ENCODE measurements at places on chromosomes 4 and X.

GRCh38 chr4:123821861-123822260 is 425.3 kb downstream of the SPRY1 start:
- DNase-seq = no peak

DNA sequence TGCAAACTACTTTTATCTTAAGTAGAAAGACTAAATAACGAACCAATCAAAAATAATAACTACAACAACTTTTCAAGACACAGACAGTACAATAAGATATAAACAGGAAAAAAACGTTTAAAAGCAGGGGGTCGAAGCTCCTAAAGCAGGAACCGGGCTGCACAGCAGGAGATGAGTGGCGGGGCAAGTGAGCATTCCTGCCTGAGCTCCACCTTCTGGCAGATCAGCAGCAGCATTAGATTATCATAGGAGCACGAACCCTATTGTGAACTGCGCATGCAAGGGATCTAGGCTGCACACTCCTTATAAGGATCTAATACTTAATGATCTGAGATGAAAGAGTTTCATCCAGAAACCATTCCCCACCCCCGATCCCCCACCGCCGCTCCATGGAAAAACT is 146.2 kb downstream of the TEX11 start:
- no peak for DNase-seq

- DNase-seq = peak; percentile 83
Measured at GRCh38 chrX:93673056-93673868, at the start of gene NAP1L3. Gene NAP1L3 (minus strand): TSS chrX:93673578. CDS start chrX:93673304, 274 bp downstream.

- DNase-seq = peak; percentile 61
Measured at GRCh38 chrX:7996414-7996813, 69.2 kb upstream of the PNPLA4 start.

- DNase-seq = no peak
Measured at GRCh38 chrX:13411496-13412207, 91.8 kb upstream of the ATXN3L start.

GRCh38 chr4:114302472-114302871 is 296.1 kb upstream of the UGT8 start:
- DNase-seq = no peak

DNA sequence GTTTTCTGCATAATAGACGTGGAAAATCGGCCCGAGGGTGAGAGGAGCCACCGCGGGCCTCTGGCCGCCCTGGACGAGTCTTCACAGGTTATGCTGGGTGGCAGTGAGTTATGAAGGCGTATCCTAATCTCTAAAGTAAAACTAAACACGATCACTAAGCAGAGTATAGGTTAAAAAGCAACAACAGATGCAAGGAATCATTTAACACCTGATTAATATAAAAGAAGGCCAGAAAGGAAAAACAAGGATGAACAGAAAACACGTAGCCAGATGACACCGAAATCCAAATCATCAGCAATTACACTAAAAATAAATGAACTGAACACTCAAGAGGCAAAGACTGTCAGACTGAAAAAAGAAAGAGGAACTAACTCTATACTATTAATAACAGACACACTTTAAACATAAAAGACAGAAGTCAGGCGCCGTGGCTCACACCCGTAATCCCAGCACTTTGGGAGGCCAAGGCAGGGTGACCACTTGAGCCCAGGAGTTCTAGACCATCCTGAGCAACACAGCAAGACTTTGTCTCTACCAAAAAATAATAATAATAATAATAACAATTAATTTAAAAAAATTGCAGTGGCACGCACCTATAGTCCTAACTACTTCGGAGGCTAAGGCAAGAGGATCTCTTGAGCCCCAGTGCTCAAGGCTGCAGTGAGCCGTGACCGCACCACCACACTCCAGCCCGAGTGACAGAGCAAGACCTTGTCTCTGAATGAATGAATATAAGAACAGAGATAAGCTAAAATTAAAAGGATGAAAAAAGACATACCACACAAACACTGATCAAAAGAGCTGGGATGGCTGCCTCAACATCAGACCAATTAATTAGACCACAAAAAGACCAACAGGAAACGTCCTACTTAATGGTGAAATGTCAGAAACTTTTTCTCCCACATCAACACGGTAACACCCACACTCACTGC is 30.0 kb downstream of the CTBP1 start:
- peak; percentile 65 for DNase-seq

DNA sequence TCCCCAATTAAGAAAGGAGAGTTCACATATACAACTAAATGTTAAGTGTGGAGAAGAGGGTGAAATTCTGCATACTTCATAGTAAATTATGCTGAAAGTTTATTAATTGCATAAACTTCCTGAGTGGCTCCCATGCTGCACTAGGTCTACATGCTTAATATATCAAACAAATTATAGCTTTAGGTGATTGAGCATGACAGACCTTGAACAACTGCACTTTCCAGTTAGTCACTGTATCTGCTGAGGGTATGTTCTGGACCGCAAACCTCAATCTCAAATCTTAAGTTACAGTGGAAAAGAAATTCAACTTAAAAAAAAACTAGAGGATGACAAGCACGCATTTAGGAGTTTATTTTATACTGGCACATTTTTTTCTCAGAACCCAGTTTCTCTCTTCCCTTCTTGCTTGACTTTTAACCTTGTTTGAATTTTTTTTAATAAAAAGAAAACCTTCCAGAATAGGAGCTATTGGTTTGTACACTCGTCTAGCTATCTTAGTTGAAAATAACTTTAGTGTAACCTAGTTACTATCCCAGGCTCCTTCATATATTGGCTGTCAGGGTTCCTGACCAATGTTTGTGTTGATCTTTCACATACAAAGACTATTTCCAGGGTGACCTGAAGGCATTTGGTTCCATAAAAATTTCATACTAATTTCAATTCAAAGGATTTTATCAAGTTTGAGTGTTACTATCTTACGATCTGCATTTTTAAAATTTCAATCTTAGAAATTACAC is 10.2 kb upstream of the FAM120C start:
- no peak for DNase-seq

DNA sequence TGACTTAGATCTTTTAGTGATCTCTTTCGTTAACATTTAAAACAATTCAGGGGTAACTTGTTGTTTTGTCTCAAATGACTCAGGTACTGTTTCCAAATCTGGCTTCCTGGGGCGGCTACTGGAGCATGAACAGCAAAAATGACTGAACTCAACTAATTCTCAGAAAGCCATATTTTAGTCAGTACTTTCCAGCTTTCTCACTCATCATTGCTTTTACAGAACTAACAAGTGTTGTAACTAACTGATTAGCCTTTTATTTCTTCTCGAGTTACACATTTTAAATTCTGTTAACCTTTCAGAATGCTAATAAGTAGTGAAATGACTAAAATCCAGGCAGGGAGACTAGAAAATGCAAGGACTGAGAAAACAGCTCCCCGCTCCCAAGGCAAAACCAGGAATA is 55.3 kb downstream of the JADE3 start:
- no peak for DNase-seq

All from hematopoietic multipotent progenitor cell treated with erythropoietin and hydrocortisone succinate and interleukin-3 and kit ligand, for 4 days (in vitro differentiated cells).